ENCODE measurements at places on chromosomes 11 and 22.

GRCh38 chr11:27443746-27444507, 28.7 kb downstream of the LGR4 start:
- peak; percentile 80 for DNase-seq

- DNase-seq: no peak
Observed at GRCh38 chr11:14342906-14343305, 16.1 kb downstream of the RRAS2 start.

- DNase-seq: no peak
Observed at GRCh38 chr22:48743601-48744282, 1083.9 kb downstream of the BRD1 start.

DNA sequence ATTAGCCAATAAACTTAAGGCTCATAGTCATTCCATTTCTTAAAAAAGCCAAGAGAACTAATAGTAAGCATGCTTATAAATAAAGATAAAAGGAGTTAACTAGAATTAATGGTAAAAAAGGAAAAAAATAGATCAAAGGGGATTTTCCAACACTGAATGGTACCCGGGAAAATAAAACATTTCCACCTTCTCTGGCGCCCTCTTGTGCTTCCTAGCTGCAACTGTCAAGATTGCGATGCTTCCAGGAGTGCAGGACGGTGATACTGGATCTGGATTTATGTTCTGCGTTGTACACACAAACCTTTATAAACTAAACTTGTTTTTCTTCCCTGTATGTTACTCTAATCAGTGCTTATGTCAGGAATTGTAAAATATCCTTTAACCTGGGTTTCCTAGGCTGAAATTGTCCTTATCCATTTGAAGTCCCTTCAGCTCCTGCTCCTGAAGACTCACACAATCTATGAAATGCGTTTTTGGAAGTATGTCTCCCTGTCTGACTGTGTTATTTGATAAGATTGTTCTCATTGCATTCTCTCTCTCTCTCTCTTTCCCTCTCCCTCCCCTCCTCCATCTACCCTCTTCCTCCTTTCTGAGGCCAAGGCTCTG, 9.6 kb upstream of the HTATIP2 start:
- peak; percentile 50 for DNase-seq

DNA sequence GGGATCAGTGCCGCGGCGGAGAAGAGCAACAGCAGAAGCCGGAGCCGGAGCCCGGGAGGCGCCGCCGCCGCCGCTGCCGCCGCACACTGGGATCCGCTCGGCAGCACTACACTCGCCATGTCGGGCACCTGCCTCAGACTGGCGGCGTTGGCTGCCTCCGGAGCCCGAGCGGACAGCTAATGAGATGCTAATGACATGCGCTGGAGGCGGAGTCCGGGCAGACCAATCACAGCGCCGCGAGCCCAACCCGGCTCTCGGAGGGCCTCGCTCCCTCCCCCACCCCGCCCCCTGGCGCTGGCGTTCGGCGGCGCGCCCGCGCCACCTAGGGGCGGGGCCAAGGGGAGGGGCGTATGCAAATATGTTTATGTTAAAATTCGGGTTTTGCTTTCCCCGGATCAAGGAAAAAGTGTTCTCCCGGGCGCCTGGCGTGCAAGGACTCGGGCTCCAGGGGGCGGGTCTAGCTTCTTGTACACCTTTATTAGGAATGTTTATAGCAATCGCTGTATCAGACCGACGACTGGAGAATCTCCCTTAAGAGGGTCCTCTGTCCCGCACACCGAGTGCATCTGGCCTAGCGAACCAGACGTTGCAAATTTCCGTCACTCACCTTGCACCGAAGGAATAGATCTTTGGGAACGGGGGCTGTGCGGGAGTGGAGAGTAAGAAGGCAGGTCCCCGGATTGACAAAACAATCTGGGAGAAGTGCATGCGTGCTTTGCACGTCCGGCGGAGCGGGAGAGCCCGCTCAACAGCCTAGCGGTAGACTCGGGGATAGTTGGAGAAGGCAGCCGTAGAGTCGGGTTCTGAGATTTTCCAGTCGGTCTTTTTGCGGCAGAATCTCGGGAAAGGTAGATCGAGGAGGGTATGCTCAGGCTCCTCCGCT, at the start of gene CADM1:
Gene CADM1 (minus strand): TSS at position 140 of the 883 bp plus-strand sequence.
- peak; percentile 98 for DNase-seq

GRCh38 chr11:44030996-44031395, 16.8 kb upstream of the ACCSL start:
- DNase-seq: no peak

DNA sequence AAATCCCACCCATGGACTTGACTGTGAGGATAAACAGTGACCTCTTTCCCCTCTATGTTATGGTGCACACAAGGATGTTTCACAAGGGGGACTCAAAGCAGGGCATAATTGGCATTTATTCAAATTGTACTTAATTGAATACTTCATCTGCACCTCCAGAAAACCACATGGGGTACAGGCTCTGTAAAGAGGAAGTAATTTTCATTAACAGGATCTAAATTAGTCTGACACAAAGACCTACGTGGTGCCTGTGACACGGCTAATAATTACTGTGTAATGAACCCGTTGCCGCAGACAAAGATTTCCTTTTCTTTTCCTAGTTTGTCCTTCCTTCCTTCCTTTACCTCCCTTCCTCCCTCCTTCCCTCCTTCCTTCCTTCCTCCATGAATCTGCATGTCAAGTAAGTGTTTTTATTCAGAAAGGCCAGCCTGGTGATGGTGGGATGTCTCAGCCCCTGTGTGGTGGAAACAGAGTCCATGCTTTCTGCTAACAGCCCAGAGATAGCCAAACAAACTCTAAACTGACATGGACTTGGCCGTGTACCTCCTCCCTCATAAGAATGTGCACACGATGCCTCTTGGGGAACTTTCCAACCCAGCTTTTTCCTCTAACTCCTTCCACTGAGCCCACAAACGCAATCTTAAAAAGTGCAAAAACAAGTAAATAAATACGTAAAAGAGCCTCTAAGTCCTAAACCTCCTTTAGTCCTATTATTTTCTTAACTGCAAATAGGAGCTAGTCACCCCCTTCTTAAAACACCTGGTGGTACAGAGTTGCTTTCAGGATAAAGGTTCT, 118.8 kb downstream of the INSC start:
- DNase-seq: no peak

GRCh38 chr11:29634244-29634643, 382.6 kb downstream of the KCNA4 start:
- DNase-seq: no peak

GRCh38 chr22:28379951-28380350, 299.7 kb downstream of the TTC28 start:
- DNase-seq: no peak

- DNase-seq: no peak
Observed at GRCh38 chr22:47250995-47251765, 488.7 kb downstream of the TBC1D22A start.

GRCh38 chr22:18927020-18927419, 9.1 kb downstream of the PRODH start:
- no peak for DNase-seq

DNA sequence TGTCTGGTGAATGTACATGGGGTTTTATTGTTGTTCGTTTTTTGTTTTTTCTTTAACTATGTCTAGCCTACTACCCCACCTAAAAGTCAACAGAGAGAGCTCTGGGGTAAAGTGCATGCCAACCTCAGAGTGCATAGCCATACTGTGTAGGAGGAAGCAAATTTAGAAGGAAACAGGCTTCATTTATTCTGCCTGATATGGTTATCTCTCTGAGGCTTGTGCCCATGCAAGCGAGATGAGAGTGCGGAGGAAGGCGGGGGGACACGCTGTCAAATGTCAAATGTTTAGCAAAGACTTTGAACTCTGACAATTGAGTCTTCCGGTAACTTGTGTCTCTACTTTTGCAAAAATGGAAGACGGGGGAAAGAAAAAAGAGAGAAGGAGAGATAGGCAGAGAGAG, 295.5 kb downstream of the ETS1 start:
- DNase-seq: no peak

DNA sequence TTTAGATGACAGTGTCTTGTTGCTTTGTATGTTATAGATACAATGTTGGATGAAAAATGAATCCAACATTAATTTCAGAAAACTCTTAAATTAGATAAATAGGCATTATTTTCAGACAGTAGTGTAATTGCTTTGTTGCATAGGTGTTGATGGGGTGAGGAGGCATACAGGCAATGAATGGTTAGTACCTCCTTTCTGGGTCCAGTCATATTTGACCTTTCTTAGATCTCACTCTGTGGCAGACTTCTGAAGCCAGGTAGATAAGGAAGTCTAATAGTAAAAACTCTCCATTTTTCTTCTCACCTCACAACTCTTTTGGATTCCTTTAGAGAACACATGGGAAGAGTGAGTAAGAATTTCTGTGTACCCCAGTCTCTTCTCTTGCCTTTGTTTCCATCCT, 31.8 kb downstream of the BIRC2 start:
- DNase-seq: no peak

GRCh38 chr11:73077454-73077853, 64.7 kb downstream of the FCHSD2 start:
- no peak for DNase-seq

DNA sequence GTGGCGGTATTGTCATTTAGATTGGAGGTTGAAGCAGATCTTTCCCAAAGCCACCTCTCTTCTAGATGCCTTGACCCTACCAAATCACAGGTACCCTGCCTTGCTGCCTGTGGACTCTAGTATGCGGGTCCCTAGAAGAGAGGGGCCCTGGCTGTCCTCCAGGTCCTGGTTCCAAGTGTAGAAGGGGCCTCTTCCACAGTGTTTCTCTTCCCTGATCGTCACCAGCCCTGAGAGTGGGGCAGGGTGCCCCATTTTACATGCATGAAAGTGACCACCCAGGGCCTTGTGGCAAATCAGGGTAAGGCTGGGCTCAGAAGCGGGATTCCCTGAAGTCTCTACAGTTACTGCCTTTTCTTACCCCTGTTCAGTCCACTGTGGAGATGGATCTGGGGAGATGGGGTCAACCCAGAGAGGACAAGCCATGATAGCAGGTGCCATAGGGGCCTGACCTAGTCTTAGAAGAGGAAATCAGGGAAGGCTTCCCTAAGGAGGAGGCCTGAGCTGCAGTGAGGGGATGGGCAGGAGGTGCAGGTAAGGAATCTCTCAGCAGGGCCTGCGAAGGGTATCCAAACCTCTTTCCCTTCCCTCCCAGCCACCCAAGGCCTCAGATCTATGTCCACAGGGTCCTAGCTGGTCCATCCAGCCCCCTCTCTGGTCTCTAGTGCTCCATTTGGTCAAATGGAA, 1.2 kb upstream of the LRRC32 start:
- no peak for DNase-seq

DNA sequence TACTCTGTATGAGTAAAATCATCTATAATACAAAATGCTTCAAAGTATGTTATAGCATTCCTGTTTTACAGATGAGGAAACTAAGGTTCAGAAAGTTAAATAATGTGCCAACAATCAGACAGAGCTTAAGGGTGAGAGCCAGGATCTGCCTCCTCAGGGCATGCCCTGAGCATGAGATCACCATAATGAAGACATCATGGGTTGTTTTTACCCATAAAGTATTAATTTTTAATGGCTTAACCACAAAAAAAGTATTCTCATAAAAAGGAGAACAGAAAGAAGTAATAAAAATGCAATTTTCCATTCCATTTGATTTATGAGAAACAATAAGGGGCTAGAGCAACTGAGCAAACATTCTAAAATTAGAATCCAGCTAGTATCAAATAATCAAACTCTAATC, 534.3 kb upstream of the ARHGAP42 start:
- DNase-seq: no peak

- DNase-seq: no peak
Observed at GRCh38 chr11:111655924-111656323, 53.7 kb downstream of the SIK2 start.

GRCh38 chr11:93972790-93973189, 48.4 kb upstream of the HEPHL1 start:
- DNase-seq: no peak

GRCh38 chr11:46894506-46894905, 23.8 kb downstream of the LRP4 start:
- DNase-seq: no peak

- DNase-seq: no peak
Observed at GRCh38 chr22:29641700-29642330, 38.4 kb downstream of the NF2 start.

GRCh38 chr11:98940913-98941312, 79.8 kb upstream of the CNTN5 start:
- DNase-seq: no peak

DNA sequence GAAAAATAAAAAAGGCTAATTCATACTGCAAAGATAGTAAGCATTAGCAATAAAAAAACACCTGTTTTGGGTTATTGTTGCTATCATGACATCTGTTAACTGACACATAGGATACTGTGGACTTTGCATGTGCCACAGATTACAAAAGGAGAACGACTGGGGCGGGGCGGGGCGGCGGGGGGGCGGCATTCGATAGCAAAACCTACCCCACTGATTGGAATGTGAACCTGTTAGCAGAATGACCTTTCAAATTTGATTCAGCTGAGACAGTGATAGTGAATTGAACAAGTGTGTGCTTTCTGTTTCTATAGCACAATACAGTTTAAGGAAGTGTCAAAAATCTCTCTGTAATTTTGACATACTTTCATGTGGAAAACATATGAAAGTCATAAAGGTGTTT, 14.9 kb downstream of the MMP20 start:
- DNase-seq: no peak

GRCh38 chr11:45655831-45656230, 9.6 kb downstream of the CHST1 start:
- no peak for DNase-seq

DNA sequence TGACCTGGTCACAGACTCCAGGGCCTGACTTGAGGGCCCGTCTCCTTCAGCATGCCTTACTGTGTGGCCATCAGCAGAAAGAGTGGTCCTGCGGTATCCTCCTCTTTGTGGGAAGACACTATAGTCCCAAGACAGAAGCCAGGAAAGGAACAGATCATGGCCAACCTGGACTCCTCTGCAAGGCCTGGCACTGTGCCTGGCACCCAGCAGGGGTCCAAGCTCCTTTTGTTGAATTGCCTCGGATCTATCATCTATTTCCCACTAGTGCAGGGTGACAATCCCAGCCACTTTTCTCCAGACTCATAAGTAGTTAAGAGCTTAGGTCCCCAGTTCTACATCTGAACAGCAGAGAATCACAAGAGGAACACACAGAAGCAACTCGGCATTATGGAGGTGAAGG, 27.0 kb downstream of the DSCAML1 start:
- no peak for DNase-seq

GRCh38 chr22:32042924-32043323, at the start of gene SLC5A1:
SLC5A1 (plus strand) TSS chr22:32043261; CDS start chr22:32043282, 21 bp downstream.
- no peak for DNase-seq

GRCh38 chr22:22210375-22210774, 34.2 kb upstream of the VPREB1 start:
- no peak for DNase-seq

DNA sequence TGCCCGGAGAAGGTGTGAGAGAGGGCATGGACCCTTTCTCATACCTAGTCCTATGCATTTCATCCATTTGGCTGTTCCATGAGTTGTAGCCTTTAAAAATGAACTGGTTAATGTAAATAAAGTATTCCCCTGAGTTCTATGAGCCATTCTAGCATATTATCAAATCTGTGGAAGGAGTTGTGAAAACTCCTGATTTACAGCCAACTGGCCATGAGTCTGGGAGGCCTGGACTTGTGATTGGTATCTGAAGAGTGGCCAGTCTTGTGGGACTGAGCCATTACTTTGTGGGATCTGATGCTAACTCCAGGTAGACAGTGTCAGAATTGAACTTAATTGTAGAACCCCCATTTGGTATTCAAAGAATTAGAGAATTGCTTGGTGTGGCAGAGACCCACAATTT, 48.4 kb downstream of the FAM118A start:
- DNase-seq: no peak

All from NCI-H1105 (cell line).